Stimulated activated CD8-positive, alpha-beta memory T cell treated with anti-CD3 and anti-CD28 coated beads, Interleukin-7, amount 100 ng/mL, for 48 hours (primary cell): ENCODE measurements at places on chromosomes 12 and 14.

- DNase-seq: no peak
Observed at GRCh38 chr12:90013409-90013808, 304.8 kb upstream of the ATP2B1 start.

DNA sequence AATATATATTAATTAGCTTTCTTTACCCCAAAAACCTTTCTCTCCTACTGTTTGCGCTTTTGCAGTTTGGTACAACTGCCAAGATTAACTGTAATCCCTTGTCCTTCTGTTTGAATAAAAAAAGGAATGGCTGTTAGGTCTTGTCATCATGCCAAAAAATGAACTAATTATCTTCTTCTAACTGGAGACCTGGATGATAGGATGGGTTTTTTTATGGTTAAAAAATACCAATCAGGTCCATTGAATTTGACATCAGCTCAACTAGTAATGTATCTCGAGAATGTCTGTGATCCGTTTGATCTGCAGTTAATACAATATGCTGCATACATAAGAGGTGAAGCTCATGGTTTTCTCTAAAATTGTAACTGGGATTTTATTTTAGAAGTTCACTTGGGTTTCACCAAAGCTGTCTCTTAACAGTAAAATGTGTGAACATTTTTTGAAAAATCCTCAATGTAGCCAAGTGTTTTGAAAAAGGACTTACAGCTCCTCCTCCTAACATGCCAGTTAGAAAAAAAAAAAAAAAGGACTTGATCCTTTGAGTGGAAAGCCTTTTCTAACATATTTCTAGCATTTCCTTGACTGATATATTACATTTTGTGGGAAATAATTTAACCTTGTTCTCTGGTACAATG, 96.8 kb downstream of the SRGAP1 start:
- no peak for DNase-seq

DNA sequence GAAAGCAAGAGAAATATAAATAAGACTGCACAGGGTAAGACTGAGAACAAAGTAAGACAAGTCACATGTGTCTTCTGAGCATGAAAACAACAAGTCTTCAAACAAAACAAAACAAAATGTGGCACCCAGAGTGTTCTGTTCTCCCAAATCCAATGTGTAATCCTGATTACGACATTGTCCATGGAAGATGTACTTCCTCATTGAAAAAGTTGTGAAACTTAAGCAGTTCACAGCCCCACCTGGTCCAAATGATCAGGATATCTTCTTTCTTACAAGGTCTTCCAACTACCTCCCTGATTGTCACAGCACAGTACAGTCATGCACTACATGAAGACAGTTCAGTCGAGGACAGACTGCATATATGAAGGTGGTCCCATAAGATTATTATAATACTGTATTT, 23.3 kb upstream of the NEK9 start:
- no peak for DNase-seq

DNA sequence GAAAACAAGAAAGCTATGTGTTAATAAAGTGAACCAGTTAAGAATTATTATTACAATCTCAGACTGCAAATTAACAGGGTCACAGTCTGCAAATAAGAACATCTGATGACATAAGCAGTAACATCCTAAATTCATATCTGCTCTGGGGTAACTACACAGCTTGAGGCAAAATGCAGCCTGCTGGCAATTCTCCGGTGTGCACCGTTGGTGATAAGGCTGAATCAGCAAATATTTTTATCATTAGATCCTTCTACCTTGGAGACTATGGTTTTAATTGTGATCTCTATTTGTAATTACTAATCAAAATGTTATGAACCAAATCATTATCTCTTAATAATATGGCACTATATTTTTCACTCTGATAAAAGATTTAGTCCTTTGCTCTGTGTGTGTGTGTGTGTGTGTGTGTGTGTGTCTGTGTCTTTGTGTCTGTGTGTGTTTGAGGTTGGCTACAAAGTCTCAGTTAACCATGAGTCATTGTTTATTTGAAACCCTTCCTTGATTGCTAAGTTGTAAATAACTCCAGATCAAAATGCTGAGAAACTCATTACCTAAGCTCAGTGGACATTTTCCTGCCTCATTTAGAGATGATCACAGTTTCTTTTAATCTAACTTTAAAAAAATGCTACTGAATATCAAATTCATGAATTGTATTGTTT, 442.6 kb downstream of the GXYLT1 start:
- no peak for DNase-seq

- DNase-seq: no peak
Observed at GRCh38 chr14:37991027-37991426, 216.7 kb upstream of the SSTR1 start.

GRCh38 chr12:27974735-27975221, 2.2 kb upstream of the PTHLH start:
- no peak for DNase-seq
